ENCODE measurements at places on chromosomes 11 and 22. TPM values are rescaled to one million over a fixed set of nuclear protein-coding genes. Genes with fewer than 3 reads are reported as not detected.

DNA sequence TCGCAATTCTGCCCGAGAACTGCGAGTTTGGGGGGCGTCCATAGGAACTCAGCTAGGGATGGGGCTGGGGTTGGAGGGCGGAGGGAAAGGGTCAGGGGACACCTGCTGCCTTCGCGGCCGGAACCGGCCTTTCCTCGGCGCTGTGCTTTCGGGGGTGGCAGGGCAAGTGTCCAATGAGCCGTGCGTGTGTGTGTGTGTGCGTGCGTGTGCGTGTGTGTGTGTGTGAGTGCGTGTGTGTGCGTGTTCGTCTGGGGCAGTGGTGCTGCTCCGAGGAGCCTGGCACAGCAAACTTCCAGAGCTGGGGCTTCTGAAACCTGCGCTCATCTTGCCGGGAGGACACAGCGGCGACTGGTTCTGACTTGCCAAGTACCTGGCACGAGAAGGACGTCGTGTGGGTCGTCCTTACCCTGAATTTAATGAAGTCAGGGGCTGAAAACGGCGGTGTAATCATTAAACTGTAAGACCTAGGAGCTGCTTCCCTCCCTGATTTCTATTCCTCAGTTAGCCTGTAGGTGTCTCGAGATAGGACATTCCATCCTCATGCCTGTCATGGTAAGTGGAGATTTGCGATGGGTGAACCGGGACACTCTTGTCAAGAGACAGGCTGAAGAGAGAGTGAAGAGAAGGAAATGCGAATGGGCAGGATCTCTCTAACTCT, 27.0 kb upstream of the AMOTL1 start:
- DNase-seq, result peak; percentile 50

DNA sequence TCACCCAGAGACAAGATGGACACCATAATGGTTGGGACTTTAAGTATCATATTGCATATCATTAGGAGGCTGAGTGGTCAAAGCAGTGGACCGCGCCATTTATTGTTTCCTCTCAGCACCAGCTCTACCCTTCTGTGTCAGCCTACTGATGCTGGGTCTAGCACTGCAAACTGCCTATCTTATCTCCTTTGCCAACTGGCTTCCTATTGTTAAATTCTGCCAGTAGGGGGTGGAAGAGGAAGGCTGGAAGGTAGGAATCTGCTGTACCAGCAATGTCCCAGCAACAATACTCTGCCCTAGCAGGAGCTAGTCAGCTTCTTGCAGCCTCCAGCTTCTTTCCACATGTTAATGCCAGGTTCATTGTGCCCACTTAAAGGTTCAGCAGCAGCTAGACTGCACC, 367.1 kb upstream of the PDGFD start:
- peak; percentile 11 for DNase-seq

DNA sequence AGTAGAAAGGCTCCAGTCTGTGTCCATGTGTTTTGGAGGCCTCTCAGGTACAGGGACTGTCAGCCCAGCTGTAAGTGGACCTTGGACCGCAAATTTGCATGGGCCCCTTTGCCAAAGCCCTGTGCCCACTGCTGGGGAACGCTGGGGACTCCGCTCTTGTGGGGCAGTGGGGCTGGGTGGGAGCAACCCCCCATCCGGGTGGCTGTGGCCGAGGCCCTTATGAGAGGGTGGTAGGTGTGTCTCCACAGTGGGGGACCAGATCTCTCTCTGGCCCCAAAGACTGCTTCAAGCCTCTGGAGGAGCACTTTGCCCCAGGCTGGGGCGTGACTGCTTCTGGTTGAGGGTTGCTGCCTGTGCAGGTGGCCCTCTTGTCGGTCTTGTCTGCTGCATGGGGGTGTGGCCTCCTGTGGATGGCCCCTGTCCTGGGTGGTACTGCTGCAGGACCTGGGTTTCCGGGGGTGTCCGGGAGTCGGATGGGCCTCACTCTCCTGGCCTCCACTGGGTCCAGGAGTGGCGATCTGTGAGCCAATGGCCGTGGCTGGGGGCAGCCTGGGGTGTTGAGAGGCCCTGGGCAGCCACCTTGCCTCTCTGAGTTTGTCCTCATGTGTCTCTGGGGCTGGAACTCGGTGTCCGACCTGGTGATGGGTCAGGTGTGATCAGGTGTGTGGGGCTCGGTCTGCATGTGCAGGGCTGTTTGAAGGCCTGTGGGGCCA, 15.9 kb downstream of the KCNQ1 start:
- no peak for DNase-seq

DNA sequence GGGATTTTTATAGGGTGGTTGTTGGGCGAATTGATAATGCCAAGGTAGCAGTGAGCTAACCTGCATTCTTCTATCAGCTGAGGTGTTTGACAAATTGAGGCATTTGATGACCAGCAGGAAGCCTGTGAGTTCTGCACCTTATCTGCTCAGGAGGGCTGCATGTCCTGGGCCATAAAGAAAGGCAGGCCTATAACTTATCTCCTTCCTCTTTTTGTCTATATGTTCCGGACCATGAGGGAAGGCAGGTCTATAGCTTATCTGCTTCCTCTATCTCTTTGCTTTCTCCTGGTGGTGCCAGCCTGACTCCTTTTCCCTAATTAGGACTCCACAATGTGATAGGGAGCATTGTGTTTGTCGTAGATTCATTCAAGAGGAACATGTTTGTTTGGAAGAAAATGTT, 8.6 kb upstream of the JAM3 start:
- no peak for DNase-seq

- peak; percentile 81 for DNase-seq
These were observed 6.2 kb upstream of the IGSF22 start for GRCh38 chr11:18731949-18732821.

GRCh38 chr11:131770801-131771200, 400.4 kb downstream of the NTM start:
- no peak for DNase-seq

DNA sequence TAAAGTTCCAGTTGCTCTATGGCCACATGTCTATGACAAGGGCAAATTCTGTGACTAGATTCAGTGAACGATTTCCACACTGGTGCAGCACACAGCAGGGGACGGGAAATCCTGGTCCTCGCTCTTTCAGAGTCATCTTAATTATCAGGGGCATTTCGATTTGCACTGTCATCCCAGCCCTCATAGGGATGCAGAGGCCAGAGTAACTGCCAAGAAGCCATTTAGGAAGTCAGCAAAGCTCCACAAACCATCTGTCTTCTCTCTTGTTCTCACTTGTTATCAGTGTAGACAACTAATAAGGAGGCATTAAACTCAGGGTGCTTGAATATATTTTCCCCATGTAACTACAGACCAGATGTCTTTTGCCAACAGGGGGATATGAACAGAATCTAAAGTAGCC, 151.7 kb downstream of the STK33 start:
- no peak for DNase-seq

DNA sequence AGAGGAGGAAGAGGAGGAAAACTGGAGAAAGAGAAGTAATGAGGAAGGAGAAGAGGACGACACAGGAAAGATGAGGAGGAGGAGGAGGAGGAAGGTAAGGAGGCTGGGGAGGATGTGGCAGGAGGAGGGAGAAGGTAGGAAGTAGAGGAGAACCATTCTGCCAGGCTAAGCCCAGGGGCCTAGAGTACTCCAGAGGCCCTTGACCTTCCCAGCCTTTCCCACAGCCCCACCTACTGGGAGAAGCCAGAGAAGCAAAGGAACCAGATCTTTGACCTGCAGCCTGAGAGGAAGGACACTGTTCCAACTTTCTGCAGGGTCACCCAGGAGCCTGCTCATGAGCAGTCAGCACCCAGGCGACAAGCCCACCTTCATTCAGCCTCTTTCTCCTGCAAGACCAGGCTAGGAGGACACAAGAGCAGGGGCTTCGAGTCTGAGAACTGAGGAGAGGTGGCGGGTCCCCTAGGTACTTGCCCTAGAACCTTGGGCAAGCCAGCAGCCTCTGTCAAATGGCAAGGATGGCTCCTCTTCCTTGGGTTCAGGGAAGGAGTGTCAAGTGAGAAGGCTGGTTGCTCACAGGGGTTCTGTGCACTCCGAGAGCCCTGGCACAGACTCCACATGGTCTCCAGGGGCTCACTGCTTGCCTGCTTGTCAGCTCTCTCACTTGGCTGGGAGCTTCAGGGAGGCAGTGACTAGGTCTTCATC, 27.9 kb upstream of the OAF start:
- peak; percentile 74 for DNase-seq

DNA sequence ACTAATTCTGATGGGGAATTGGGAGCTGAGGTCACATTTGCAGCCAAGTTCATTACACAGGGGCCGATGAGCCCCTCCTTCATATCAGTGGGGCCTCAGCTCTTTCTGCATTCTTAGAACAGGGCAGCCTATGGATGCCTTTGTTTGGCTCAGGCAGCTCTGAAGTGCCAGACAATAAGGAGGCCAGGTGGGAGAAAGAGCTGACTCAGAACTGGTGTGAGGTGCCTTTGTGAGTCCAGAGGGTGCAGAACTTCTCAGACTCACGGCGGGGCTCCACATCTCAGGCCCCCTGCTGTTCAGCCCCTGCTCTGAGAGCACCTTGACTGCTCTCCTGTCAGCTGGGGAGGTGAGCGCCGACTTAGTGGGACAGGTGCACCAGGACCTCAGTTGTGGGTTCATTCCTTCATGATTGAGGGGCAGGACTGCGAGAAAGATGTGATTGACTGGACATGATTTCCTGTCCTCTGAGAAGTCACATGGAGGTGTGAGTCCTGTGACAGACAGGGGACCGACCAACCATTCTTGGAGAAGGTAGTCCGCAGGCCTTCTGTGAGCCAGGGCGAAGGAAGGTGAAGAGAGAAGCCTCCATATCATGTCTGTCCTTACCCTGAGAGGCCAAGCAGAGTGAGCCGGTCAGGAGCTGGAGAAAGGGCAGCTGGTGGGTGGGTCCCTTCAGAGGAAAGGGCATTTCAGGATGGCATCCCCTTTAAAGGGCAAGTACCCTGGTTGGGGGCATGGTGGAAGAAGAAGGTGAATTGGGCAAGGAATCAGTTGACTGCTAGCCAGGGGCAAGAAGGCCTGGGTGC, 245.0 kb upstream of the TBCEL start:
- DNase-seq, result no peak

DNA sequence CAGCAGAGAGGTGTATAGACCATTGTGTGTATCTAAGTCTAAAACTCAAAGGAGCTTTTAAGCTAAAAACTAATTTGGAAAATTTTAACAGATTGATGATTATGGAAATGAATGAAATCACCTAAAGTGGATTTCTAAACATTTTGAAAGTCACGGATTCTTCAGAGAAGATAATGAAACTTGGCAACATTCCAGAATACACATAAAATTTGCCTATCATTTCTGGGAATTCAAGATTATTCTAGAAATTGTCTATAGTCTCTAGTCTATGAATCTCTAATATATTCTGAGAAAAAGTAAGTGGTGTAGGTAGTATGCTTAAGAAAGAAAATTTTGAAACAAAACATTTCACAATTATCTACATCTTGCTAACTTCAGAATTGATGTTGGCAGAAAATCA, 1117.9 kb upstream of the CNTN5 start:
- DNase-seq, result no peak

DNA sequence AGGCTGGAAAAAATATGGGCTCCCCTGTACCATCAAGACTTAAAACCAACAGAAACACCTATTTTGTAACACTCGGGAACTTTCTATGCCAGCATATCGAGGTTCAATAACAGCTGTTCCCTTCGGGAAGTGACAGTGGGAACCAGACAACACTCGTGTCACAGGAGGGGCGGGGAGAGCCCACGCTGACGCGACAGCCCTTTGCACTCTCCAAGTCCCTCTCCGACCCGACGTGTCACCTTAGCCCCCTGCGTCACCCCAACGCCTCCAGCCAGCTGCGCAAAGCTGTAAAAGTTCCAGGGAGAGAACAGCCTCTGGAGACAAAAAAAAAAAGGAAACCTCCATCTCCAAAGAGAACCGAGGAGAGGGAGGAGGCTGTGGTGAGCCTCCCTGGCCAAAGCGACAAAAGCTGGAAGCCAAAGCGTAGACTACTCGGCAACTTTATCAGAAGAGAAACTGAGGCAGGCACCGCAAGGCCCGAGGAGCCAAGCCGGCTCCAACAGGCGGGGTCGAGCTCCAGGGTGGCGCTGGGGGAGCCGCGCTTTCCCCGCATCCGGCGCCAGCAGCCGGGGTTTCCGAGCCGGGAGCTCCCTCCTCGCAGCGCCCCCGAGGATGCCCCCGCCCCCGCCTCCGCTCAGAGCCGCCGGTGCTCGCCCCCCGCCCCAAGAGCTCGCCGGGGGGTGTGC, 751 bp downstream of the ARFGAP3 start:
- DNase-seq, result no peak

GRCh38 chr11:130144141-130144540, 15.4 kb upstream of the ST14 start:
- peak; percentile 29 for DNase-seq

DNA sequence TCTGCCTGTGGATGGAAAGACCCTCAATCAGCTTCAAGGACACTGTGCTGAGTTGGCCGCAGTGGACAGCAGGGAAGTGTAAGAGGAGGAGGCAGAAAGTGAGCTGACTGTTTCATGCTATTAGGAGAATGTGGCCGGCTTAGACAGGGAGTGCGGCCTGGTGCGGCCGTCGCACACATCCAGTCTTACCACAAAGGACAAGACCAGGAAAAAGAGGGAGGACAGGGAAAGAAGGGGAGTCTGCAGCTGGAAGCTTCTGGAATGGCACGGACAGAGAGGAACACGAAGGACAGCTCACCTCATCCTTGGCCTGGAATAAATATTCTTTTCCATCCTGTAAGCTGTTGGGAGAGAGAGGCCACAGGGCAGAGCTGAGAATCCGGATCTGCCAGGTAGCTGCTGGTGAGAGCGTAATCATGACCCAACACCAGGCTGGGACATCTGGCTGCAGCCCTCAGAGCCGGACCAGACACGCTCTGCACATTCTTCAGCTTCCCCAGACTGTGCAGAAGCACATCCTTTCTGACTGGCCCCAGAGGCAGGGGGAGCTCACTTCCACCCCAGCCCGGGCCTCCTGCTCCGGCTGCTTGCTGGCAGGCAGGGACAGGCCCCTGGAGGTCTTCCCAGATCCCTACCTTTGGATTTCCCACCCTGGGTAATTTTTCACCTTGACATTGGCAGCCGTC, 8.6 kb upstream of the RBM4B start:
- DNase-seq, result no peak

DNA sequence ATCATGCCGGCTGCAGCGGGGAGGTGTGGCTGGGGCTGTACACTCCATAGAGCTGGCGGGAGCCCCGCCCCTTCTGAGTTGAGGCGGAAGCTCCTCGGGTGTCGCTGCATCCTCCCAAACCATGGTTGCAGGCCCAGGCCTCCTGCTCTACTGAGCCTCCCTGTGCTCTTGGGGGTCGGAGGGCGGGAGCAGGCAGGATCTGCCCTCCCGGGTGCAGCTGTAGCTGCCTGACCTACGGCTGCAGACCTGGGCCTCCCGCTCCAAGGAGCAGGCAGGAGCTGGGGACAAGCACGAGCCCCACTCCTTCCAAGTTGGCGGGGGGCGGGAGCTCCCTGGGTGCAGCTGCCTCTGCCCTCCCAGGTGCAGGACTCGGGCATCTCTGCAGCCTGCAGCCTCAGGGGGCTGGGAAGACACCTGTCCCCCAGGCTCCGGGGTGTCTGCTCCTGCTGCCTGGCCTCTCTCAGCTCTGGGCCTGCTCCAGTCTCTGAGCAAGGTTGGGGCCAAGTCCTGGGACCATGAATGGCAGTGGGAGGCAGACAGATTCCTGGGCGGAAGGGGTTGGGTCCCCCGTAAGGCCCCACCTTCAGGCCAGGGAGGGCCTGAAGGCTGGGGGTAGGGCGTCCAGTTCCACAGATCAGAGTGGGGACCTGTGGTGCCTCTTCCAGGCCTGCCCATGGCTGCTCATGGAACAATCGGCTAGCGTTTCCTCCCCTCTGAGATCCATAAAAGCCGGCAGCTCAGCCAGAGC, 46.4 kb upstream of the SC5D start:
- no peak for DNase-seq

Gene P2RX3
- not detected for total RNA-seq
